ENCODE measurements at places on chromosomes 6 and 20. TPM values are rescaled to one million over a fixed set of nuclear protein-coding genes. Genes with fewer than 3 reads are reported as not detected.

PTGIS gene
- 0.46 TPM for polyA plus RNA-seq

- DNase-seq, result no peak
Measured at GRCh38 chr6:41721414-41721813, 14.0 kb downstream of the TFEB start.

- DNase-seq, result no peak
Measured at GRCh38 chr20:43160941-43161340, 28.8 kb downstream of the PTPRT start.

GRCh38 chr20:63628246-63628975 lies 1.5 kb upstream of the GMEB2 start:
- peak; percentile 74 for DNase-seq

- DNase-seq, result no peak
Measured at GRCh38 chr6:20481281-20481680, 53.0 kb upstream of the CDKAL1 start.

GRCh38 chr20:25039697-25040437 lies 18.1 kb downstream of the ACSS1 start:
- peak; percentile 99 for DNase-seq

GMNN gene
- polyA plus RNA-seq, result 35.7 TPM

GRCh38 chr6:45619211-45619760 lies 241.6 kb upstream of the SUPT3H start:
- DNase-seq, result no peak

DNA sequence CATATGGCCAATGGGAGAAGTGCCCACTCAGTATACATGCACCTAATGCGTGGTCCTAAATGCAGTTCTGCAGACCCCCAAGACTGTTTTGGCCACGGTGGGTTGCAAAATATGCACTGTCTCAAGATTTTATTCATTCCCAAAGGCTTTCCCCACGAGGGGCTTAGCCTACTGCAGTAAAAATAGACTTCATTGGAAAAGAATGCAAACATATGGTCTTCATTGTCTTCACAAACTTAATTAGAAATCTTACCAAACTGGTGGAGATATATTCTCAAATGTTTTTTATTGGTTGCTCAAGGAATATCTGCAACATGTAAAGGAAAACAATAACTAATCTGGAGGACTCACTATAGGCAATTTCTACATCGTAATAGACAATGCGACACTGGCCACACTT lies 31.6 kb upstream of the PRL start:
- DNase-seq, result no peak

TRIM15 gene
- polyA plus RNA-seq, result 46.0 TPM

- no peak for DNase-seq
Measured at GRCh38 chr6:82022614-82023129, 224.9 kb downstream of the IBTK start.

EEF1A2 gene
- 7.8 TPM for polyA plus RNA-seq

DNA sequence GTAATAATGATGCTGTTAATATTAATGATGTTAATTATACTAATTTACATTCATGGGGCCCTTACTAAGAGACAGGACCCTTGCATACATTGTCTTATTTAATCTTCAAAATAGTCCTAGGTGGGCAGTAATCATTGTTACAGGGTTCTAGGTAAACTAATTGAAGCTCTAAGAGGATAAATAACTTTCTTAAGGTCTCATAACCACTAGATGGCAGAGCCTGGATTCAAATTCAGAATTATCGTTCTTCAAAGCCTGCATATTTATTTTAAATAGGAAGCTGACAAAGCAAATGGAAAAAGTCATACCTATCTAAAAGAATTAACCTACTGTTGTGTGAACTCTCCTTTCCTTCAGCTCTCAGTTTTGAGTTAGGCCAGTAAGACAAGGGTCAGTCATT lies 23.5 kb downstream of the PTCHD4 start:
- no peak for DNase-seq

- DNase-seq, result no peak
Measured at GRCh38 chr6:3625149-3625979, 126.1 kb downstream of the PXDC1 start.

SLC2A10 gene
- 8.6 TPM for polyA plus RNA-seq

DNA sequence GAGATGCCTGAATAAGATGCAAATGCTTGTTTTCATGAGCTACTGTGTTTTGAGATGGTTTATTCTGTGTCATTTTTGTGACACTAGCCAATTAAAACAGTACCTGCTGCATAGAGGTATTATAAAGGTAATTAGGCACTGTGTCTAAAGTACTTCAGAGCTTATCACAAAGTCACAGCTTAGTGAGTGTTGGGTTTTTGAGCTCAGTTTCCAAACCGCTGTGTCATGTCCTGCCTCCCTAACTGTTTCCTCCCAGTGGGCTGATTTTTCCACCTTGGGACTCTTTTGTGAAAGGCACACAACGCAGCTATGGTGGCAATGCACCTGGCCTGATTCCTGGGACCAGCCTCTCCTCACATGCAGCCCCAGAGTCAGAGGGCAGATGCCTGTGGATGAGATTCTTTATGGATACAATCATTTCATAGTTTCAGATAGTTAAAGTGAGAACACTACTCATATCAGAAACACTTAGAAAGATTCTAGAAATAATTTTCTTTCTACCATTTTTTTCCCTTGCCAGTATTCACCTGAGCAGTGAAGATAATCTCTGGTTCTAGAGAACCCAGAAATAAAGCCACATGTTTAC lies 41.3 kb upstream of the TAGAP start:
- DNase-seq, result no peak

ANGPT4 gene
- polyA plus RNA-seq, result not detected

Data from sigmoid colon (tissue), 7 donors.